ENCODE measurements at places on chromosomes 6 and 20.

- H3K27ac ChIP-seq, result no peak overlapping the region
- peak; percentile 60 for DNase-seq
- H3K36me3 ChIP-seq, result no peaks in the 10 kb centered on the region
- no peak overlapping the region for H3K4me3 ChIP-seq
Observed at GRCh38 chr6:8983202-8983688, 547.9 kb upstream of the SLC35B3 start.

GRCh38 chr6:121851056-121851455, 415.6 kb downstream of the GJA1 start:
- H3K4me3 ChIP-seq, result no peak overlapping the region
- peaks cover 4% of the 10 kb centered on the region for H3K4me1 ChIP-seq
- H3K36me3 ChIP-seq, result no peaks in the 10 kb centered on the region
- DNase-seq, result no peak
- no peak overlapping the region for H3K27ac ChIP-seq
- H3K27me3 ChIP-seq, result no peaks in the 10 kb centered on the region

DNA sequence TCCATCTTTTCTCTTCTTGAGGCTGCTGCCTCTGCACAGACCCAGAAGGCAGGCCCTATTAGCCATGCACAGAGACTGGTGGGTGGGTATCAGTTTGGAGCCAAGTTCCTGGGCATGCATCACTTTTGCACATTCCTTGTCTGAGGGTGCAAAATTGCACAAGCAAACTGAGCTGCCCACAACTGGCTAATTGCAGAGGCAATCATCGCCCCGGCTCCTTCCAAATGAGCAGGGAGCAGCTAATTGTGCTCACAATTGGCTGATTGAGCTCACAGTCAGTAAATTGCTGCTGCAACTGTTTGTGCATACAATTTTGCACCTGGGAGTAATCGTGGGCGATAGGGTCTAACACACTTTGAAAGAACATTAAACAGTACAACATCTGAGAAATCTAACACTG, 511.4 kb downstream of the DHX35 start:
- no peak overlapping the region for H3K4me3 ChIP-seq
- no peaks in the 10 kb centered on the region for H3K36me3 ChIP-seq
- DNase-seq, result no peak
- no peaks in the 10 kb centered on the region for H3K27me3 ChIP-seq

DNA sequence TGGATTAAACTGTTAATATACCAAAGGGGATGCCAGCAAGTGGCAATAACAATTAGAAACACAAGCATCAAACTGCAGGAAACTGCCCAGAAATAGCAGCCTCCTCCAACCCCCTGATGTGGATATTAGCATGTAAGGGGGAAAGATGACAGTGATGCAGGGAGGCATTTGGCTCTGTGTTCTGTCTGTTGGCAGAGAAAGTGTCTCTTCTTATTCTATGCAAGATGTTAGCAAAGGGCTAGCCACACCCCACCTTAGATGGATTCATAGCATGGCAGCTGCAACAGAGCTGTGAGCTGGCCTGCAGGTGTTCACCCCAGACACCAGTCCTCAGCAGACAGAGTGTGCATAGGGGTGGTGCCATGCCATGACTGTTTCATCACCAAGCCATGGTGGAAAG, 38.0 kb downstream of the SCP2D1 start:
- no peak overlapping the region for H3K27ac ChIP-seq
- H3K4me3 ChIP-seq, result no peak overlapping the region
- peaks cover 17% of the 10 kb centered on the region for H3K27me3 ChIP-seq
- H3K36me3 ChIP-seq, result no peaks in the 10 kb centered on the region
- no peak for DNase-seq

DNA sequence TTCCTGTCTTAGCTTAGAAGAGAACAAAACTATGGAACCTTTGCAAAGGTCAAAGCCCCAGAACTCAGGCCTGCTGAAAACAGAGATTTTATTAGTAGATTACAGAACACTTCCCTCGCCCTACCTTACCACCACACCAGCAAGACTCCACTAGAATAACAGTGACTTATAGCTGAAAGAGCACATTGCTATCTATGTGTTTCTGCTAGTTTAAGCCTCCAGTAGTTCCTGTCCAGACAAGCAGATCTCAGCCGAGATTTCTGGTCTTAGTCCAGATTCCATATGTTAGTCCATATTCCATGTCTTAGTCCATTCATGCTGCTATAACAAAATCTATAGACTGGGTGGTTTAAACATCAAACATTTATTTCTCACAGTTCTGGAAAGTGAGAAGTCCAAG, 412.3 kb upstream of the ID4 start:
- no peak overlapping the region for H3K4me3 ChIP-seq
- H3K4me1 ChIP-seq, result no peaks in the 10 kb centered on the region
- DNase-seq, result no peak
- no peaks in the 10 kb centered on the region for H3K27me3 ChIP-seq

- DNase-seq, result no peak
- H3K27me3 ChIP-seq, result peaks cover 43% of the 10 kb centered on the region
- peaks cover 7% of the 10 kb centered on the region for H3K4me1 ChIP-seq
- H3K36me3 ChIP-seq, result no peaks in the 10 kb centered on the region
- H3K4me3 ChIP-seq, result no peak overlapping the region
Observed at GRCh38 chr6:106442395-106442794, 81.9 kb downstream of the CRYBG1 start.

DNA sequence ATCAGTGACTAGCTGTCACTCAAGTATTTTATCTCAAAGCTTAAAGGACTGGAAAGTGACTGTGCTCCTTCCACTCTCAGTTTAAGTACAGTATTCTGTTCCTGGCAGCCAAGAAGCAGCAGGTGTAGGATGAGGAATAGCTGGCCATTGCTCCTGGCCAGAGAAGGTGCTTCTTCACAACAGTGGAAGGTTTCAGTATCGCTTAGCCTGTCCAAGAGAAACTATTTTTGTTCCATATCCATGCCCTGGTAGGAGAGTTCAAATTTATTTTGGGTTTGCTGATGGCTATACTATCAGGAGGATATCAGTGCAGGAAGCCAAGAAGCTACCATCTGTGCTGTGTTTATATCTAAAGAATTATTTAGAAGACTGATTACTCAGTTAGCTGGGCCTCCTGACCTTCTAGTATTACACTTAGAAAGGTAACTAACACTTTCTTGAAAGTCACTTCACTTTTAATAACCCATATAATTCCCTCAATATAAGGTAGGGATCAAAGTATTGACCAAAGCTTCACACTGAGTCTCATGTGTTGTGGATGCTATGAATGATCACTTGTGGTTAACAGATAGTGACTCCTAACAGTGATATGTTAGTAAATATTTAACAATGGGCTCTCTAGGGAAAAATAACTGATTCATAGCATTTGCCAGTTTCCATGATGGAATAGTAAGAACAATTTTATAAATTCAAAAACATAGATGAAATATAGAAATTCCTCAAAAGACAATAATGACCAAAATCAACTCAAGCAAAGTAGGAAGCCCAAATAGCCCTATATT, 99.9 kb downstream of the AIG1 start:
- DNase-seq, result no peak
- no peaks in the 10 kb centered on the region for H3K4me1 ChIP-seq
- H3K4me3 ChIP-seq, result no peak overlapping the region
- H3K27ac ChIP-seq, result no peak overlapping the region

GRCh38 chr6:147310521-147310920, 106.3 kb downstream of the STXBP5 start:
- no peaks in the 10 kb centered on the region for H3K4me1 ChIP-seq
- no peak overlapping the region for H3K27ac ChIP-seq
- H3K4me3 ChIP-seq, result no peak overlapping the region
- no peak for DNase-seq
- peaks cover 19% of the 10 kb centered on the region for H3K36me3 ChIP-seq

- no peak for DNase-seq
- H3K36me3 ChIP-seq, result peaks cover 7% of the 10 kb centered on the region
- H3K4me1 ChIP-seq, result peaks cover 14% of the 10 kb centered on the region
- no peaks in the 10 kb centered on the region for H3K27me3 ChIP-seq
- no peak overlapping the region for H3K27ac ChIP-seq
Observed at GRCh38 chr6:127342296-127342945, 988 bp downstream of the ECHDC1 start.

DNA sequence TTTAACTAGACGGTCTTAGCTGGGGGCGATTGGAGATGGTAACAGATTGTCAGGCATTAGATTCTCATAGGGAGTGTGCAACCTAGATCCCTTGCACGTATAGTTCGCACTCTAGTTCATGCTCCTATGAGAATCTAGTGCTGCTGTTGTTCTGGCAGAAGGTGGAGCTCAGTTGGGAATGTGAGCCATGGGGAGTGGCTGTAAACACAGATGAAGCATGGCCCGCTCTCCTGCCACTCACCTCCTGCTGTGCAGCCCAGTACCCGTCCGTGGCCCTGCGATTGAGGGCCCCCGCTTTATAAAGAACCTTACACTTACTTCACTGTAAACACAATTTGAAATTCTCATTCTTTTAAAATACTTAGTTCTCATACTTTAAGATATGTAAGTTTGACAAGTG, 339.4 kb downstream of the CDH26 start:
- H3K4me3 ChIP-seq, result no peak overlapping the region
- peaks cover 24% of the 10 kb centered on the region for H3K4me1 ChIP-seq
- H3K27ac ChIP-seq, result no peak overlapping the region
- no peak for DNase-seq
- no peaks in the 10 kb centered on the region for H3K27me3 ChIP-seq

- H3K27ac ChIP-seq, result no peak overlapping the region
- peaks cover 7% of the 10 kb centered on the region for H3K4me1 ChIP-seq
- no peaks in the 10 kb centered on the region for H3K27me3 ChIP-seq
- H3K36me3 ChIP-seq, result peaks cover 18% of the 10 kb centered on the region
- no peak for DNase-seq
- H3K4me3 ChIP-seq, result no peak overlapping the region
Observed at GRCh38 chr6:11123978-11124377, 12.5 kb upstream of the ERVFRD-1 start.

GRCh38 chr6:1018041-1018440, 293.9 kb upstream of the FOXQ1 start:
- peaks cover 2% of the 10 kb centered on the region for H3K27me3 ChIP-seq
- H3K36me3 ChIP-seq, result no peaks in the 10 kb centered on the region
- H3K27ac ChIP-seq, result no peak overlapping the region
- no peak for DNase-seq
- H3K4me1 ChIP-seq, result no peaks in the 10 kb centered on the region
- H3K4me3 ChIP-seq, result no peak overlapping the region

- H3K27me3 ChIP-seq, result no peaks in the 10 kb centered on the region
- no peak overlapping the region for H3K27ac ChIP-seq
- H3K4me1 ChIP-seq, result peaks cover 4% of the 10 kb centered on the region
- DNase-seq, result no peak
Observed at GRCh38 chr6:53889365-53889764, 94.6 kb downstream of the LRRC1 start.

Measured in activated CD4-positive, alpha-beta T cell treated with anti-CD3 and anti-CD28 coated beads, Interleukin-2, amount 10 ng/mL, durations not matched to agents 7 days and 5 days (primary cell).